RPMI8226 (cell line): ENCODE measurements at places on chromosomes 3 and 15.
A peak's percentile ranks its signal among the peaks of the same experiment; 100 is the strongest.

- DNase-seq = no peak
Observed at GRCh38 chr3:160331127-160331937, 67.7 kb downstream of the IFT80 start.

DNA sequence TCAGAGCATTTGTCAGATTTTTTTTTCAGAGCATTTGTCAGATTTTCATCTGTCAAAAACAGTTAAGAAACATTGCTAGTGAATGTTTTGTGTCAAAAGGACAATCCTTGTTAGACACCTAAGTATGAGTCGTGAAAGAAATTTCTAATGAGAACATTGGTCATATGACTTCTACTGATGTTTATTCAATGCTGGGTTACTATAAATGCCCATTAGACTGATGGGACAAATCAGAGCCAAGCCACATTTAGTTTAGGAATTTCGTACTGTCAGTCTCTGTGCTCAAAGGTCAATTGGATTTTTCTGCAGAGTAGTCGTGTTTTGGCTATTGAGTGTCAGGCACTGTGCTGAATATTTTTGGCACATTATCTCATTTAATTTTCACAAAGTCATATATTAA lies 31.6 kb downstream of the TSC22D2 start:
- no peak for DNase-seq

DNA sequence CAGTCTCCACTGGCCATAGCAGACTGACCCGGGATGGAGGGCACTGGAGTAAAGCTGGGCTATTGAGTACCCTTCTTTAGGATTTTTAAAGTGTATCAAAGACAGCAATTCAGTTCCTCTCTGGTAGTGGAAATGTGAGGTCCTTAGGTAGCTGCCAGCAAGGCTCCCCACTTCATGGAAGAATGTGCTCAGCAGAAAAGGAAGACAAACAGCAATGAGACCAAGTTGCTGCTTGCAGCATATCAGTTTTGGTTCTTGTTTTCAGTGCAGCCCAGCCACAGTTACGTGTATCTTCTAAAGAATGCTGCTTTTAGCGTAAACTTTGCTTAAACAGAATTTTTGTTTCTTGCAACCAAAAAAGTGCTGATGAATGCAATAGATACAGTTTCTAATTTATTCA lies 374.0 kb upstream of the CBLB start:
- peak; percentile 71 for DNase-seq

DNA sequence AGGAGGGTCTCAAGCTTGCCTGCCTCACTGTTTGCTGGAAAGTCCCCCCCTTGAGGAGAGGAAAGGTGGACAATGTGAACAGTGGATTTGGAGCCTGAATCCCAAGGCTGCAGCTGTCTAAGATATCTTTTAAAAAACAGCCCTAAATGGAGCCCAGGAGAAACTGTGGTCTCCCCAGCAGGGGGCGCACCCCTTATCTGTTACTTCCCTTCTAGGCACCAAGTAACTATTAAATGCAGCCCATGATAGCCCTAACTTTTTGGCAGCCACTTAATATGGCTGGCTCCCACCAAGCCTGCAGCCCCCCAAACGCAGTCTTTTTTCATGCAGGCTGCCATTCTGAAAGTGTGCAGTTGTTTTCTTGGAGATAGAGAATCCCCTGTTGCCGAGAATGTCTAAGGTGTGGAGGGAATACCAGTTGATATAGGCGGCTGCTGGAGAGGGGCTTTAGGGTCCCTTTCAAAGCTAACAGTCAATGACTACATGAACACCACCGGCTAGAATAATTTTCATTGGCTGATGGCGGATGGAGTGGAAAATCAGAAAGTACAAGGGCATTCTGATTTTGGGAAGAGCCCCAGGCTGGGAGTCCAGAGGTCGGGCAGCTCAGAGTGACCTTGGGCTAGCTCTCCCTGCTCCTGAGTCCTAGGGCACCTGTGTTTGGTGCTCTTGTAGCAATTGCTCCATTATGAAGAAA lies 1.3 kb downstream of the RHCG start:
- peak; percentile 57 for DNase-seq

- no peak for DNase-seq
Observed at GRCh38 chr3:13524979-13525669, 23.8 kb upstream of the FBLN2 start.

- DNase-seq = no peak
Observed at GRCh38 chr3:72212396-72212795, 427.4 kb upstream of the PROK2 start.

DNA sequence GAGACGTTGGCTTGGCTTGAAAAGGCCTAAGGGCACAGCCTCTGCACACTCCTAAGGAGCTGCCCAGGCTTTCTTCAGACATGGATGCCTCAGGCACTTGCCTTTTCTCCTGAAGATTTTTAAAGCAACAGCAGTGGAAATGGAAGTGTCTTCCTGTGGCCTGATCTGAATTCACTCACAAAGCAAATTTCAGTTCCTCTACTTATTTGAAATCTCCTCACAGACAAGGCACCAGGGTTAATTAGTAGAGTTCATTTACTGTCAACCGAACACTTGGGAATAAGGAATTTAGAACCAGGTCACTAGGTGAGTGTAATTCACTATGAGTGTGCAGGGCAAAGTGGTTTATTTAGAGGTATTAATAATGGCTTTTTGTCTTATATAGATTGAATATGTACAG lies 27.2 kb upstream of the DAZL start:
- no peak for DNase-seq
